ENCODE measurements at places on chromosomes 13 and 19.

- H3K27ac ChIP-seq, result peak overlapping the region; percentile 91
- H3K4me1 ChIP-seq, result peaks cover 73% of the 10 kb centered on the region
- peak; percentile 52 for DNase-seq
Observed at GRCh38 chr19:32022044-32022640, 323.3 kb upstream of the ZNF507 start.

DNA sequence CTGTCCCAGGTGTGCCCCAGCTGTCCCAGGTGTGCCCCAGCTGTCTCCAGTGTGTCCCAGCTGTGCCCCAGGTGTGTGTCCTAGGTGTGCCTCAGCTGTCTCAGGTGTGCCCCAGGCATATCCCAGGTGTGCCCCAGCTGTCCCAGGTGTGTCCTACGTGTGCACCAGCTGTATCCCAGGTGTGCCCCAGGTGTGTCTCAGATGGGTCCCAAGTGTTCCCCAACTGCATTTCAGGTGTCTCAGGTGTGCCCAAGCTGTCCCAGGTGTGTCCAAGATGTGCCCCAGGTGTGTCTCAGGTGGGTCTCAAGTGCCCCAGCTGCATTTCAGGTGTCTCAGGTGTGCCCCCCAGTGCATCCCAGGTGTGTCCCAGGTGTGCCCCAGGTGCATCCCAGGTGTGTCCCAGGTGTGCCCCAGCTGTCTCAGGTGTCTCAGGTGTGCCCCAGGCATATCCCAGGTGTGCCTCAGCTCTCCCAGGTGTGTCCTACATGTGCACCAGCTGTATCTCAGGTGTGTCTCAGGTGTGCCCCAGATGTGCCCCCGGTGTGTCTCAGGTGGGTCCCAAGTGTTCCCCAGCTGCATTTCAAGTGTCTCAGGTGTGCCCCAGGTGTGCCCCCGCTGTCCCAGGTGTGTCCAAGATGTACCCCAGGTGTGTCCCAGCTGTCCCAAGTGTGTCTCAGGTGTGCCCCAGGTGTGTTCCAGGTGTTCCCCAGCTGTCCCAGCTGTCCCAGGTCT, 1.3 kb upstream of the GRK1 start:
- no peak overlapping the region for H3K27ac ChIP-seq
- DNase-seq, result peak; percentile 5
- peaks cover 3% of the 10 kb centered on the region for H3K27me3 ChIP-seq
- H3K36me3 ChIP-seq, result no peaks in the 10 kb centered on the region
- no peaks in the 10 kb centered on the region for H3K4me1 ChIP-seq

DNA sequence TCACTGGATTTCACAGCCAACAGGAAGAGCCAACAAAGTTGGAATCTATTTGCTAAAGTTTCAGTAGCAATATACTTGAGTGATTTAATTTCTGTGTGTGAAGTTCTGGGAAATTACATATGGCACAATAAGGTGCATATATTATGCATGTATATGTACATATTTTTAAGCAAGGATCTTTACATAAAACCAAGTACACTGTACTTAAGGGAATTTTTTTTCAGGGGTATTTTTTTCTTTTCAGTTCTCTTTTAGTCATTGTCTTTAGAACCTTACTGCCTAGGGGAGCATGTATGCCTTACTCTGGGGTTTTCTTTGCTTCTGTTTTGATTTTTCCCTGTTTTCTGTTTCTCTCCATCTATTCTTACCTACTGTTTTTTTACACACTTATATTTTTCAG, 7.4 kb downstream of the RAP2A start:
- peaks cover 3% of the 10 kb centered on the region for H3K36me3 ChIP-seq
- DNase-seq, result no peak
- peaks cover 16% of the 10 kb centered on the region for H3K4me1 ChIP-seq
- H3K27me3 ChIP-seq, result no peaks in the 10 kb centered on the region

GRCh38 chr13:106795847-106796246, 227.9 kb upstream of the ARGLU1 start:
- peak overlapping the region; percentile 60 for H3K4me3 ChIP-seq
- DNase-seq, result no peak
- H3K4me1 ChIP-seq, result peaks cover 24% of the 10 kb centered on the region
- H3K27me3 ChIP-seq, result peaks cover 17% of the 10 kb centered on the region
- H3K36me3 ChIP-seq, result no peaks in the 10 kb centered on the region

DNA sequence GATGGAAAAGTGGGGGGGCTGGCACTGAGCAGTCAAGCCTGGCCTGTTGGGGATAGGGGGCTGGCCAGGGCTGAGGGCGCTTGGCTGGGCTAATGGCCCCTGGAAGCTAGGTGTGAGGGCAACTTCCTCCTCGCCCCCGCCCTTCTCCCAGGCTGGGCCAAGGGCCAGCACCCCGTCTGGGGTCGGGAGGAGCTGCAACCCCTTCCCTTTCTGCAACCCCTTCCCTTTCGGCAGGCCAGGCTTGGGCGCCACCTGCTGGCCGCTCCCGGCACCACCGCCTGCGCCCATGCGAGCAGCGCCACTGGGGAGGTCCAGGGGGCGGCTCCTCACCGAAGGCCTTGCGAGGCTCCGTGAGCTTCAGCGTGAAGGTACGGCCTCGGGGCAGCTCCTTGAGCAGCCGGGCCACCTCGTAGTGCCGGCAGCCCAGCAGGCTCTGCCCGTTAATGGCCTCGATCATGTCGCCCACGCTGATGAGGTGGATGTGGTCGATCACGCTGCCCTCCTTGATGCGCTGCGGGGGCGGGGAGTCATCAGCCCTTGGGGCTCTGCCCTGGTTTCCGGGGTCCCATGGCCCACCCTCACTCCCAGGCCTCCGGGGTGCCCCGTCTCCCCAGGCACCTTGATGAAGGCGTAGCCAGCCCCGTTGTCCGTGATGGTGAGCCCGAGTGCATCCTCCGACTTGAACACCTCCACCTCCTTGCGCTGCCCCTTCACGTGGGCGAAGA, 5.0 kb upstream of the PTGER1 start:
- peak; percentile 81 for DNase-seq
- H3K4me1 ChIP-seq, result peaks cover 32% of the 10 kb centered on the region
- no peak overlapping the region for H3K27ac ChIP-seq
- H3K4me3 ChIP-seq, result no peak overlapping the region
- H3K36me3 ChIP-seq, result peaks cover 13% of the 10 kb centered on the region
- H3K27me3 ChIP-seq, result no peaks in the 10 kb centered on the region

DNA sequence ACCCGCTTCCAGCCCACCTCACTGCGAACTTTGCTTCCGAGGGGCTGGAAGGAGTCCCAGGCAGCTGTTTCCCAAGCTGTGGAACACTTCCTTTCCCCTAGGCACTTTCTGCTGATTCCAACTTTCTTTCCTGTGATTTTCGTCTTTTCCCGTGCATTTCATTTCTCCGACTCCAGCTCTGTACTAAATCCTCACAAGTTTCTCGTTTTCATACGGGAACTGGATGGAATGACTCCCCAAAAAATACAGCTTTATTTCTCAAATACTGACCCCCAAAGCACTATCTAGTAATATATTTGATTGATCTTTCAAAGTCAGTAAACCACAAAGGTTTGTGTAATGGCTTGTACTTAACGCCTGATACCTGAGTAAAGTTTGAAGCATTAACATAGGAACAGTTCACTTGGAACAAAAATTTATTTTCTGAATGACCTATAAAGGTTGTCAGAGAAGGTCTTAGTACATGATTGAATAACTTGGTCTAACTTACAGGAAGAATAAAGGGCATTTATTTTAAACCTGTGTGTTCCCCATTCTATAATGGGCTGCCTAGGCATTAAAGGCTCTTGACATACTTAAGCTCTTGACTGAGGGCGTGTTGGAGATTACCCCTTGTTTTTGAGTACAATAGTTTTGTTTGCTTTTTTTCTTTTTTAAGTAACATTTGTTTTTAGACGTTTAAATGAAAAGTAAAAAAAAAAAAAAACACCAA, 1.3 kb upstream of the PCDH9 start:
- H3K36me3 ChIP-seq, result peaks cover 3% of the 10 kb centered on the region
- peaks cover 3% of the 10 kb centered on the region for H3K27me3 ChIP-seq
- H3K4me3 ChIP-seq, result no peak overlapping the region
- H3K4me1 ChIP-seq, result peaks cover 15% of the 10 kb centered on the region

GRCh38 chr19:12833738-12834565, 427 bp downstream of the RTBDN start:
- peaks cover 92% of the 10 kb centered on the region for H3K27me3 ChIP-seq
- no peak for DNase-seq
- peak overlapping the region; percentile 57 for H3K4me3 ChIP-seq
- H3K27ac ChIP-seq, result no peak overlapping the region

DNA sequence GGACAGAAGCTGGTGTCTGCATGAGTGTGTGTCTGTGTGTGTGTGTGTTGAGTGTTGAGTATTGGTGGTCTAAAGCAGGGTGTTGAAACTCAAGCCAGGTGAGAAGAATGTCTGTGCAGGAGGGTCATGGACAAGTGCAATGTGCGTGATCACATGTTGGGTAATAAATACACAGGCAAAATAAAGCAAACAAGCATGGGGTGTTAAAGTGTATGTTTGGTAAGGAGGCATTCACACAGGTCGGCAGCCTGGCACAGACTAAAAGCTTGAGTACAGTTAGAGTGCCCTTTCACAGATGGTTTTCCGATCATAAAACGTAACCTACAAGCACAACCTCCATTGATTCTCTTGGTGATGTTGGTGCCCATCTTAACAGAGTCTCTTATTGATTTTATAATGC, 476.9 kb upstream of the KLHL1 start:
- H3K36me3 ChIP-seq, result no peaks in the 10 kb centered on the region
- H3K4me1 ChIP-seq, result no peaks in the 10 kb centered on the region
- H3K4me3 ChIP-seq, result no peak overlapping the region
- no peaks in the 10 kb centered on the region for H3K27me3 ChIP-seq
- DNase-seq, result no peak
- no peak overlapping the region for H3K27ac ChIP-seq

GRCh38 chr13:69565334-69565733, 542.3 kb upstream of the ATXN8OS start:
- no peaks in the 10 kb centered on the region for H3K27me3 ChIP-seq
- no peak overlapping the region for H3K27ac ChIP-seq
- no peak for DNase-seq
- peaks cover 4% of the 10 kb centered on the region for H3K36me3 ChIP-seq
- H3K4me1 ChIP-seq, result no peaks in the 10 kb centered on the region

GRCh38 chr13:25948910-25949309, 102.9 kb downstream of the SHISA2 start:
- no peaks in the 10 kb centered on the region for H3K36me3 ChIP-seq
- peaks cover 14% of the 10 kb centered on the region for H3K4me1 ChIP-seq
- H3K4me3 ChIP-seq, result no peak overlapping the region
- DNase-seq, result no peak
- no peak overlapping the region for H3K27ac ChIP-seq
- no peaks in the 10 kb centered on the region for H3K27me3 ChIP-seq

- H3K4me1 ChIP-seq, result no peaks in the 10 kb centered on the region
- H3K36me3 ChIP-seq, result peaks cover 34% of the 10 kb centered on the region
- no peak overlapping the region for H3K27ac ChIP-seq
- H3K4me3 ChIP-seq, result no peak overlapping the region
- DNase-seq, result no peak
- H3K27me3 ChIP-seq, result no peaks in the 10 kb centered on the region
Observed at GRCh38 chr19:56097776-56098175, 23.3 kb downstream of the ZNF787 start.

DNA sequence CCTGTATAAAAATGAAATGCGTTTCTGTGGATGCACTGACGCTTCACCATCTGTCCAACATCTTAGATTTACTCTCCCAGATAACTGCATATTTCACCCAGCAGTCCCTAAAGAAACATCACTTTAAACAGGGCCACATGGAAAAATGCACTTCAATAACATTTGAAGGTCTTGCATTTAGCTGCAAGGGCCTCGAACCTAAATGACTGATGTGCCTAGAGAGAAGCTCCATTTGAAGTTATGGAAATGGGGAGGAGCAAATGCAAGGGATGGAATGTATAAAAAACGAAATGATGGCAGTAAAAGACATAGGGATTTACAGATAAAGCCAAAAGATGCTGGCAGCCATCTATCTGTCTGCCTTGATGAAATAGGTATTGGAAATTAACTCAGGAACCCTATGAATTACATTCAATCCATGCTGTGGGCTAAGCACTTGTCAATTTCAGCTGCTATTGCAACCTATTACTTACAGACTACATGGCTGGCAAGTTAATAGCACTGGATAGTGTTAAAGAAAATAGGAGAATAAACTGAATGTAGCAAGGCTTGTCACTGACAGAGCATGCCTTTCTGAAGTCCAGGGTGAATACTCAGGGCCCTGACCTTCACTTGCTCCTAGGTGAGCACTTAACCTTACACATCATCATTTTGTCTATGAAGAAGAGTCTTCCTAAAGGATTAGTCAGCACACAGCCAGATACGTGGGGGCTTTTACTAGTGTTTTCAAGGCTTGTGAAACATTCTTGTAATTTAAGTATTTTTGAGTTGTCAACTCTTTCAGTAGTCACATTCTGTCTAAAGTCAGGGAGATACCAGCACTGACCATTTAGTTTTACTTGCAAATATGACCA, 963.4 kb downstream of the PCDH17 start:
- H3K36me3 ChIP-seq, result no peaks in the 10 kb centered on the region
- H3K27ac ChIP-seq, result no peak overlapping the region
- H3K4me3 ChIP-seq, result no peak overlapping the region
- no peaks in the 10 kb centered on the region for H3K27me3 ChIP-seq

GRCh38 chr19:35278578-35279284, 3.6 kb upstream of the HAMP start:
- DNase-seq, result no peak
- H3K27me3 ChIP-seq, result peaks cover 1% of the 10 kb centered on the region

GRCh38 chr13:82292334-82292733, 1589.9 kb downstream of the SLITRK1 start:
- H3K27ac ChIP-seq, result no peak overlapping the region
- H3K36me3 ChIP-seq, result peaks cover 2% of the 10 kb centered on the region
- H3K4me3 ChIP-seq, result no peak overlapping the region

- DNase-seq, result no peak
- H3K27ac ChIP-seq, result no peak overlapping the region
- H3K4me3 ChIP-seq, result peak overlapping the region; percentile 55
- H3K4me1 ChIP-seq, result peaks cover 24% of the 10 kb centered on the region
- peaks cover 2% of the 10 kb centered on the region for H3K36me3 ChIP-seq
Observed at GRCh38 chr19:18594824-18595373, 6.3 kb downstream of the REX1BD start.

DNA sequence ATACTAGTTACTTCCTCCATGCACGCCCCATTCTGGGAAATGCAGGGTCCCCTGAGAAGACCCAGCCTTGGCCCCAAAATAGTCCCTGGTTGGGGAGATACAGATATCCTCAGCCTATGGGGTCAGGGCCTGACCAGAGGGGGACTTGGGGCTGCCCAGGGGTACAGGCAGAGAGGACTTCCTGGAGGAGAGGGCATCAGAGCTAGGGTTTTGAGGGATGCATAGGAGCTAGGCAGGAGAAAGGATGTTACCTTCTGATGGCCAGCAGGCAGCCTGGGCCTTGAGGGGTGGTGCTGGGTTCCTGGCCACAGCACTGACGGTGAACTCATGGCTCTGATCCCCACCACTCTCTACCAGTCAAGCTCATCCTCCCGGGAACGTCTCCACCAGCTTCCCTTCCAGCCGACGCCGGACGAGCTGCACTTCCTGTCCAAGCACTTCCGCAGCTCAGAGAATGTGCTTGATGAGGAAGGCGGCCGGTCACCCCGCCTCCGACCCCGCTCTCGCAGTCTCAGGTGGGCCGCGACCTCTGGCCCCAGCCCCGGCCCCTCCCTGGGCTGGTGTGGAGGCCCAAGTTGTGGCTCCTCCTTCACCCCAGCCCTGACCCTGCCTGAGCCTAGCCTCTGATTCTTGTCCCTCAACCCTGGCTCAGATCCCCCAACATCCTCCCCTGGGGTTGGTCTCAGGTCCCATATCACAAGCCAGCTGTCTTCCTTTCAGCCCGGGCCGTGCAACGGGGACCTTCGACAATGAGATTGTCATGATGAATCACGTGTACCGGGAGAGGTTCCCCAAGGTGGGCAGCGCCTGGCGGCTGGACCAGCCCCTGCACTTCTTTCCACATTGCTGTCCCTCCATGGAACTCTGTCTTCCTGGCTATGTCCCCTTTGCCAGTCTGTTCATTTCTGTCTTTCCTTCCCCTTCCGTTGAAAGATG, 25.6 kb downstream of the MAST3 start:
- H3K27ac ChIP-seq, result no peak overlapping the region
- no peaks in the 10 kb centered on the region for H3K27me3 ChIP-seq
- H3K36me3 ChIP-seq, result peaks cover 14% of the 10 kb centered on the region
- DNase-seq, result no peak
